ENCODE measurements at places on chromosomes 4 and X.

- DNase-seq, result no peak
Measured at GRCh38 chr4:184529283-184529682, 54.9 kb upstream of the IRF2 start.

DNA sequence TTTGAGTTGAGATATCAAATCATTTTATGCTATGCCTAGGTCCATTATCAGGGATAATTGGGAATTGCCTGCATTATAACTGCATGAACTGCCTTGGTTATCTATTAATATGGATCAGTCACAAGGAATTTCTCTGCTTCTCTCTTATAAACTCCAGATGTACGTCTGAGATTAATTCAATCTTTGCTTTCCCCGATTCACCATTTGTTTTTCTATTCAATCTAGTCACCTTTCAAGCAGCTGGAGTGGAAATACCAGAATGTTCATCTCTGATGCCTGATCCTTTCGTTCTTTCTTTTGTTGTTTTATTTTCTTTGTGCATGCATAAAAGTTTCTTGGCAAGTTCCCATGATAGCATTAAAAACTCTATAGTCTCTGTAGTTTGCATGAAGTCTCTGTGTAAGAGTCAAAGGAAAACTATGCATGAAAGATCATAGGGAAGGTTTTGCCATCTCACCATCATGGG lies 22.6 kb downstream of the SYNPO2 start:
- DNase-seq, result no peak

DNA sequence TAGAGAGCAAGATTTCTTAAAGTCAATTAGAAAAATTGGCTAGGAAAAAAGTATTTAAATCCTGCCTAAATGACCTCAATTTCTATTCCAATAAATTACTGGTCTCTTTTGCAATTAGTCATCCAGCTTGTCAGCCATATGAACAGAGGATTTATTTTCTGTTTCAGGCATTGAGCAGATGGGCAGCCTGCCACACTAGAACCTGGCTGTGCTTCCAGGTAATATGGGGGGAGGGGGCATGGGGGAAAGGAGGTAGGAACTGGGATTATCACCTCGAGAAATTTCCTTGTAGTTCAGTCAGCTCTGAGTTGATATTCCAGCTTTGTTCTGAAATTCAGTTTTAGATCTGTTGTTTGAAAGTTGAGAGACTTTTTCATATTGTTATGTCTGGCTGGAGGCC lies 206.3 kb upstream of the LCORL start:
- no peak for DNase-seq

- no peak for DNase-seq
Measured at GRCh38 chrX:58025979-58026378, 115.7 kb upstream of the ZXDA start.

DNA sequence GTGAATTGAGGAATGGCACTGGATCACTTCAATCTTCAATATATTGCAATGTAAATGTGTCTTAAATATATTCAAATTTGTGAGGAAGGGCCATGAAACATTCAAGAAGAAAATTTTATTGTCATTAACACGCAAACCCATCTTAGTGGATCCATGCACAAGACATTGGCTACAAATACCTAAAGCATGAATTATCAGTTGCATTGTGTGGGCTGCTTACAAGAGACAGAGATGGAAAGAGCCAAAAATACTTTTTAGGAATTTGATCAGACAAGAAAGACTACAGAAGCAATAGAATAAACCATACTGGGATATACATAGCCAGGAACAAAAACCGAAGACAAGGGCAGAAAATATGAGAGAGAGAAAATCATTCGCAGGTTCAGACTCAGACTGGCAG lies 616.2 kb upstream of the GRIA3 start:
- DNase-seq, result no peak
